ENCODE measurements at places on chromosomes 2 and 18. TPM values are rescaled to one million over a fixed set of nuclear protein-coding genes. Genes with fewer than 3 reads are reported as not detected.

DNA sequence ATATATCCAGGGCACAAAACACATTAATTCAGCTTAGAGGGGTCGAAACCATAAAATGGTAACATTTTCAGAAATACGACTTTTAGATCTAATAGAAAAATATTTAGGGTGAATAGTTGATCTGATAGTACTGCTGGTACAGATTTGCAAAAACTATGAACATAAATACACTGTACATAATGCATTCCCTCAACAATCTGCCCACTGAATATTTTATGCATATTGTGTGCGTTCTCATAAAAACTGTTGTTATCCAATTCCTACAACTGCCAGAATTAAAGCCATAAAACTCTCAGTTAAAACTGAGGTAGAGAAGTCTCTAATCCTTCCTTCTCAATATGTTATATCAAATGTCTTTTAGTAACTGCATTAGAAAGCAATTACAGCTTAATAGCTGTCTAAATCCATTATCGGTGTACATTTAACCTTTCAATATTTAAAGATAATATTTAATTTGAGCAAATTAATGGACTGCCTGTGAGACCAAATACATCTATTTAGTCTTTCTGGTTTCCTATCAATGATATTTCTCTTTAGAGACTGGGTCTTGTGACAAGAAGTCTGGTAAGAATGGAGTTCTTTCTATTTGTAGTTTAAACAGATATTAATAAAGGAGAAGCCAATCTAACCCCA lies 32.5 kb downstream of the TCF4 start:
- H3K4me1 ChIP-seq = peaks cover 8% of the 10 kb centered on the region
- no peaks in the 10 kb centered on the region for H3K27me3 ChIP-seq
- no peak for DNase-seq
- H3K4me3 ChIP-seq = no peak overlapping the region

DNA sequence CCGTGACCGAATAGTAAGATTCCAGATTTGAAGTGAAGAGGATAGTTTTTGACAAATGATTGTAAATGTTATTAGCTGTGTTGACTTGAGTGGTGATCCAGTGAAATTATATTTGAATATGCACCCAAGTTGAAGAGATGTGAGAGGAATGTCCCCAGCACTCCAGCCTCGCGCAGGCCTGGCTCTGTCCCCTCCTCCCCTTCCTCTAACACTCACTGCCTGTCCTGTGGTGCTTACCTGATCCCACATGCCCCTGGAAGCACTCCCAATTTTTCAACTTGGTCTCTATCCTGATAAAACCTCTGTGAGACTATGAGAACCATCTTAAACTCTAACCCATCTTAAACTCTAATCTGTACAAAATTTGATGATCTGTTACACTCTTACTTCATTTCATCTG lies 154.7 kb upstream of the LRP1B start:
- no peaks in the 10 kb centered on the region for H3K27me3 ChIP-seq
- H3K36me3 ChIP-seq = no peaks in the 10 kb centered on the region
- H3K4me3 ChIP-seq = no peak overlapping the region
- H3K4me1 ChIP-seq = no peaks in the 10 kb centered on the region

The FSHR gene
- not detected for total RNA-seq

- H3K36me3 ChIP-seq = no peaks in the 10 kb centered on the region
- no peak for DNase-seq
- no peak overlapping the region for H3K4me3 ChIP-seq
- H3K4me1 ChIP-seq = no peaks in the 10 kb centered on the region
- no peak overlapping the region for H3K27ac ChIP-seq
These were observed 46.5 kb downstream of the PTGR3 start for GRCh38 chr18:75162467-75162866.
